ENCODE measurements at places on chromosomes 7 and 10.

DNA sequence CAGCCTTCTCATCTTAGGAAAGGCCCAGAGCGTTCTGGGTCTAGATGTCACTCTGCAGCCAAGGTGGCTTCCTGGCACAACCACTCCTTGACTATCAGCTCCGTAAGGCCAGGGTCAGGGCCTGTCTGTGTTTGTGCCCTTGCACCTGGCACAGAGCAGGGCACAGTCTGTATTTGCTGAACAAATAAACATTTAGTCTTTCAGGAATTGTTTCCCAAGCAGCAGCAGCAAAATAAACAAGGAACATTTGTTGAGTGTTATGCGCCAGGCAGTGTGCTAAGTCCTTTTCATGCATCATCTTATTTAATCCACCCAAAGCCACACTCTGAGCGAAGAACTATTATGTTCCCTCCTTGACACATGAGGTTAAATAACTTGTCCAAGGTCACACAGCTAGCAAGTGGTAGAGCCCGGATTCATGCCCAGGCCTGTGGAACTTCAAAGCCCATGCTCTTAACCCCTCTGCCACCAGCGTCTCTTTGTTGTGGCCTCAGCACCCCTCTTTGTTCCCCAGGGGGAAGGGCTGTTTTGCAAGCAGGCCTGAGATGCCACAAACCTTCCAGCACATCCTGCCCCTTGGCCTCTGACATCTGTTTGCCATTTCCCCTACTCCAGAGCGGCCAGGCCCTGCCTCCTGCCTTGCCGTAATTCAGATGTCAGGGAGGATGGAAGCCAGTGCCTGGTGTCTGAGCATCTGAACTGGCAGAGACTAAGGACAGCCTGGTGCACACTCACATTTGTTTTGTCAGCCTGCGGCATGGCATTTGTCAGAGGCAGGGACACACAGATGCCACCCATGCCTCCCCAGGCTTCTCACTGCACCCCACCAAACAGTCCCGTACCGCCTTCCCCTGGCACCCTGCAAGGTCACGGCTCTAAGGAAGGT is 325.8 kb upstream of the ZMIZ1 start:
- DNase-seq: no peak

DNA sequence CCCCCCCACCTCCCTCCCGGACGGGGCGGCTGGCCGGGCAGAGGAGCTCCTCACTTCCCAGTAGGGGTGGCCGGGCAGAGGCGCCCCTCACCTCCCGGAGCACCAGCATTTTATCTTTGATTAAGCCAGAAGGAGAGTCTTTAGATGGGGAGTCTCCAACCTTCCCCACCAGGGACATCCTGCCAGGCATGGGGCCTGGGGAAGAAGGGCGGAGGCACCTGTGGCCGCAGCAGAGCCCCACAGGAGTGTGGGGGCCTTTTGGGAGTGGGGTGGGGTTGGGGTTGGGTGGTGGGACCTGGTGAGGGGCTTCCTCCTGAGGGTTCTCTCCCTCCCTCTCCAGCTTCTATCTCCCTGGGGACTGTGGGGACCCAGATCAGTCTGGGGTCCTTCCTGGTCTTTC is 18.2 kb downstream of the ZNF783 start:
- no peak for DNase-seq

DNA sequence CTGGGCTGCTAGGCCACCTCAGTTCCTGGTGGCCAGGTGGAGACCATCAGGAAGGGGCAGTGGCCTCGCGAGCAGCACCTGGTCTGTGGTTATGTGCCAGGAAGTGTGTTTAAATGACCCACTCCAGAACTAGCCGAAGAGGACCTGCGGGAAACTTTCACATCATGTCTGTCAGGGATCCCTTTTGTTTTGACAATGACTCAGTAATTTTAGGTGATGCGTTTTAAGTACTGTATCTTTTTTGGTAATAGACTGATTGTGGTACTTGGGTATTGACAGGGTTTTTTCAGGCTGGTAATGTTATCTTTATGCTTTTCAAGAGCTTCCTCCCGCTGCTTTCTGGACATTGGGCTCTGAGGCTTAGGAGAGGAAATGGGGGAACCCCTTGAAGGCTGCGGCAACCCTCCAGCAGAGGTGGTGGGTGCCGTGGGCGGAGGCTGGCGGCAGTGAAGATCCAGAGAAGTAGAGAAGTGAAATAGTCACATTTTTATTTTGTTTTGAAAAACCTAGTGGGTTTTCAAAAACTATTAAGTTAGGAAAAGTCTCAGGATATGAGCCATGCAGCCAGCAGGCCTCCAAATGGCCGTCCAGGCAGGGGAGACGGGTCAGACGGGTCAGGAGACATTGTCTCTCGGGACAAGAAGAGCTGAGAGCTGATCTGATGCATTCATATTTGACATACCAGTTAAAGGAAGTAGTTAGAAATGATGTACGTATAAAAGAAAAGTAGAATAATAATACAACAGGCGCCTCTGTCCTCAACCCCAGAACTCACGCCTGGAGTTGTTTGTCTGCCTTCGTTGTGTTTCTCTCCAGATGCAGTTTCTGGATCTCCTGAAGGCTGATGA is 27.7 kb downstream of the PPP2R2D start:
- peak; percentile 33 for DNase-seq

GRCh38 chr7:80498481-80499349 is 13.1 kb downstream of the GNAT3 start:
- DNase-seq: no peak

DNA sequence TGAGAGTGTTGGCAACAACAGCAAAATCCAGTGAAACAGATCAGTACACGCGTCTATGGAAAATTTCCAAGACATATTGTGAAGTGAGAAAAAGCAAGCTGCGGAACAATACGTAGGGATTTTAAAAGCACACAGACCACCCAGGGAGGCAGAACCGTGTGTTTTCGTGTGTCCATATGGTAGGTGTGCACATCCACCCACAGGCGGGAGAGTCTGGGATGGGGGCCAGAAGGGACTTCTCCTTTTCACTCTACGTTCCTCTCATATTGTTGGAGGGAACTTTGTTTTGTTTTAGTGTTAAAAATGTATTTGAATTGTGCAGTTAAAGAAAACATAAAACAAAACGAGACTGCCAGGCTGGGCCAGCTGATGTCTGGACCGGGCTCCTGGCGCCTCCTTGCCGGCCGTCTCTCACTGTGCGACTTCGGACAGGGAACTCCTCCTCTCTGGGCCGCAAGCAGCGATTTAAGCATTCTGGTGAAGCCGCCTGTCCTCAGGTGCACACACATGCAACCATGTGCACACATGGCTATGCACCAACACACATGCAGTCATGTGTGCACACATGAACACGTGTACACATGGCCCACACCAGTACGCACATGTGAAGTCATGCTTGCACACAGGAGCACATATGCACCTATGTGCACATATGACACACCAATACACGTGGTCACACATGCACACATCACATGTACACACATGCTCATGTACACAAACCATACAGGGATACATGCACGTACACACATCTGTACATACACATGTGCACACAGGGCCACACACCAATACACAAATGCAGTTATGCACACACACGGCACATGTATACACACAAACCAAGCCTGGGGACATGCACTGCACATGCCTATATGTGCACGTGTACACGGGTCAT is 141.1 kb downstream of the ELFN1 start:
- DNase-seq: no peak

- no peak for DNase-seq
These were observed 24.1 kb upstream of the SFRP5 start for GRCh38 chr10:97795886-97796285.

Measured in stimulated activated CD4-positive, alpha-beta T cell treated with anti-CD3 and anti-CD28 coated beads, Interleukin-1b, Interleukin-23, amount 100 ng/mL, for 4 hours (primary cell).